Skeletal muscle cell (primary cell): ENCODE measurements at places on chromosomes 1 and 21.

GRCh38 chr1:4395676-4396075, 258.7 kb upstream of the AJAP1 start:
- no peak for DNase-seq

DNA sequence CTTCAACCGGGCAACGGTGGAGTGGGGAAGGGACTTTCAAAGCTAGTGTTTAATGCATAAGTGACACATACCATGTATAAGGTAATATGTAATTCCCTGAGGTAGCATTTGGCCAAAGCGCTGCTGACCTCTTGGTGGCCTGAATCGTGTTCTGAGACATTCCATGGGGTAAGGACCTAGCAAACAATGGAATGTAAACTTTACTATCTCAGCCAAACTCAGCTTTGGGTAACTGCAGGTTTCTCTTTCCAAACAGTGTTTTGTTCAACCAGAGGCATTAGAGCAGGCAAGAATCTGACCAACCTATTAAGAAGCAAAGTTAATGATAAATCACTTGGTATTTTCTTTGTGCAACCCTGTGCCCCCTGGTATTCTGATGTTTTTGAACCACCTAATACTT, 22.0 kb downstream of the TGFB2 start:
- DNase-seq, result no peak

DNA sequence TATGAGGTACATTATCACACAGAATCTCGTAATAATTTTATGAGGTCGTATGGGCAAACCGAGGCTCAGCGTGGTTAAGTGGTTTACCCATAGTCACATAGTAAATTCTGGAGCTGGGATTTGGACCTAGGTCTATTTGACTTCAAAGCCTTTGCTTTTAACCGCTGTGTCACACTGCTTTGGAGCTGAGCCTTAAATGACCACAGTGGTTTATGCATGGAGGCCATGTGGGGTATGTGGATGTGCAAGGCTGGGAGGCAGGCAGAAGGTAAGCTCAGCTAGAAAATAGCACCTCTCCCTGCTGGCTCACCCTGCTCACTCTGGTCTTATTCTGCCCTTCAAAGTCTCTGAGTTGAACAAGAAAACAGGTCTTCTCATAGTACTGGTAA, 269.5 kb downstream of the TRABD2B start:
- DNase-seq, result no peak

DNA sequence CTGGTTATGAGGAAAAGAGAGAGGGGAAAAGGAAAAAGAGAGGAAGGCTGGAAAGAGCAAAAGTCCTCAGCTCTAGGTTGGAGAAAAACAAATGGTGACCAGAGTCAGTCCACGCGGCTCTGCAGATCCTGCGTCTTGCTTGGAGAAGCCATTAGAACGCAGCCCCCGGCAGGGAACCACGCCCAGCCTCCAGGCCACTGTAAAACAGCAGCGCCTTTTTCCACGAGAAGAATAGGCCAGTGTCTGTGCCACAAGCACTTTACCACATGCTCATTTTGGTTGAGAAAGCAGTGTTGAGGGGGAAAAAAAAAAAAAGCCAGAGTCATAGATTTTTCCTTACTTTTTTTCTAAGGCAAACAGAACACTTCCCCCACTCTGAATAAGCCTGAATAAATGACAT, 846.9 kb upstream of the ADAMTS5 start:
- DNase-seq, result no peak

- DNase-seq, result no peak
Measured at GRCh38 chr1:1398677-1399186, 403 bp downstream of the CCNL2 start.

DNA sequence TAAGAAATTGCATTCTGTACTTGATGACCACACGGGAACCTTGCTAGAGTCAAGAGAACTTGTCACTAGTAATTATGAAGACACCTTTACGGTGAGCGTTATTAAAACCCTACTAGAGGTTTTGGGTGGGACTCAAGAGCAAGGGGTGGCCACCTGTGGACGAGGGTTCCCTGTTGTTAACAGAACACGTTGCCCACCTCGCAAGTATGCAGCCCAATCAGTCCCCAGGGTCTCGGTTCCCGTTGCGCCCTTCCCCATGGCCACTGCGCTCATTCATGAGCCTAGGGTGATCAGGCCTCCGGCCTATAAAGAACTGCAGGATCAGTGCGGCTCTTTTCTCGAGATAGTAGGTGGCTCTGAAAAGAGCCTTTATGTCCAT, 30.2 kb upstream of the RNF187 start:
- no peak for DNase-seq

DNA sequence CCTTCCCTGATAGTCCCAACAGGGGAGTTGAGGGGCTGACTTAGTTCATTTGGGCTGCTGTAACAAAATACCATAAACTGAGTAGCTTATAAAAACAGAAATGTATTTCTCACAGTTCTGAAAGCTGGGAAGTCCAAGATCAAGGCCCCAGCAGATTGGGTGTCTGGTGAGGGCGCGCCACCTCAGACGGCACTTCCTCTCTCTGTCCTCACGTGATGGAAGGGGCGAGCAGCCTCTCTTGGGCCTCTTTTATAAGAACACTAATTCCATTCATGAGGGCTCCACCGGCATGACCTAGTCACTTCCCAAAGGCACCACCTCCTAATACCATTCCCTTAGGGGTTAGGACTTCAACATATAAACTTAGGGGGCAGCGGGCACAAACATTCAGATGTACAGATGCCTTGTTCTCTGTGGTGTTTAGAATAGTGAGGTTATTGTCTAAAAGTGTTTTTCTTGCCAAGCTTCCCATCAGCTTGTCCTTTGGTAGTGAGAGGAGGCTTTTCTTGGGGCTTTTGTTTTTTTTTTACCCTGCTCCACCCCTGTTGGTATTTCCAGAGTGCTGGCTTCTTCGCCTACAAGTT, 20.3 kb downstream of the NIPAL3 start:
- no peak for DNase-seq

DNA sequence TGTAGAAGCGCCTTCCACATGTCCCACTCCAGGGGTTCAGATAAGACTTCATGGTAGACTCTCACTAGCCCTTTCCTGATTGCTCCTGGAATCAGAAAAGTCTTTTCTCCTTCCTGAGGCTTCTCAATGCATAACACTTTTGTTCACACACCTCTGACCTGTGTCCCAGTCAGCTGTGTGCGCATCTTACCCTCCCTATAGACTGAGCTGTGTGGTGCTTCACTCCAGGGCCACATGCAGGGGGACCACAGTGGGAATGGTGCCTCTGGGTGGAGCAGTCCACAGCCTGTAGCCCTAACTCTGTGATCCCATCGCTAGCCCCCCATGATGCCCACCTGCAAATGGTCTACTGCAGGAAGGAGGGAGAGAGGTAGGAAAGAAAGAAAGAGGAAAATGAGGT, 84.0 kb upstream of the TLR5 start:
- no peak for DNase-seq
